ENCODE measurements at places on chromosomes 4 and X.

DNA sequence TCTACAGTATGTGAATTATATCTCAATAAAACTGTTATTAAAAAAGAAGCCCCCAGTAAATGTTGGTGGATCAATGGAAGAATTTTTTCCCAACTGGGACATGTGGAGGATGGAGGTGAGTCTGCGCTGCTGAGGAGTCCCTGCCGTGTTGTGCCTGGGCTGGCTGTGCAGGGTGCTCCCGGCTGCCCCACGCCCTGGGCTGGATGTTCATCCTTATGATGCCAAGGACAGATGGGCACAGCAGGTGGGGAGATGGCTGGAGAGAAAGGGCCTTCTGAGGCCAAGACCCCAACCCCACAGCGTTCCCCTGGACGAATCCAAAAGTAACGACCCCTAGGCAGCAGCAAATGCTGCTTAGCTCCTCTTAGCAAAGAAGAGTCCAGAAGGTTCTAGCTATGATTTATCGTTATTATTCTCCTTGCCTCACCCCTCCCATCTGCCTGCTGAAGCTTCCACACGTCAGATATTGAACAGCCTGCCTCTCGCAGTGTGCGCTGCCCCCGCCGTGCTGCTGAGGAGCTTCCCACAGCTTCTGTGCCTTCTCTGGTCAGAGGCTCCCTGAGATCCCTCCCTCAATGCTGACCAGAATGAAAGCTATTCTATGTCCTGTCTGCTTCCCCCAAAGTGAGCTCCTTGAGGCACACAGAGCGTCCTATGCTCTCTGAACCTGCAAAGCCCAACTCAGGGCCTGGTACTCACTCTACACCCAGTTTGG, 26.5 kb downstream of the HMX1 start:
- DNase-seq = no peak

GRCh38 chr4:4327652-4328121, 37.6 kb downstream of the ZBTB49 start:
- no peak for DNase-seq

GRCh38 chrX:150696331-150696730, 3.1 kb downstream of the MTMR1 start:
- DNase-seq = no peak

GRCh38 chr4:122921300-122921699, 1.1 kb downstream of the NUDT6 start:
- no peak for DNase-seq

DNA sequence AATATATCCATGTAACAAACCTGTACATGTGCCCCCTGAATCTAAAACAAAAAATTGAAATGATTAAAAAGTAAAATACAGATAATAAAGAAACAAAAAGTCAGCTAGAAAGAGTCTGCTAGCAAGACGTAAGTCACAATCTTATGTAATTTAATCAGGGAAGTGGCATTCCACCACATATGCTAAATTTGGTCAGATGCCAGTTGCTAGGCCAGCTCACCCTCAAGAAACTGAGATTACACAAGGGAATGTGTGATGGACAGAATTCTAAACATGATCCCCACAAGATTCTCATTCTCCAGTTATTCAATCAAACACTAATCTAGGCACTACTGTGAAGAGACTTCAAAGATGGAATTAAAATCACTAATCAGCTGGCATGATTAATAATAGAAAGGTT, 689.3 kb downstream of the CENPC start:
- no peak for DNase-seq

GRCh38 chr4:100695039-100695654, 177.3 kb upstream of the EMCN start:
- DNase-seq = no peak

- DNase-seq = no peak
Observed at GRCh38 chr4:126779436-126780166, 853.2 kb upstream of the INTU start.

Data from stimulated activated CD4-positive, alpha-beta T cell treated with anti-CD3 and anti-CD28 coated beads, Interleukin-15, amount 100 ng/mL, for 48 hours (primary cell).